Fibroblast of skin of right biceps (primary cell): ENCODE measurements at places on chromosomes 6 and 20.

DNA sequence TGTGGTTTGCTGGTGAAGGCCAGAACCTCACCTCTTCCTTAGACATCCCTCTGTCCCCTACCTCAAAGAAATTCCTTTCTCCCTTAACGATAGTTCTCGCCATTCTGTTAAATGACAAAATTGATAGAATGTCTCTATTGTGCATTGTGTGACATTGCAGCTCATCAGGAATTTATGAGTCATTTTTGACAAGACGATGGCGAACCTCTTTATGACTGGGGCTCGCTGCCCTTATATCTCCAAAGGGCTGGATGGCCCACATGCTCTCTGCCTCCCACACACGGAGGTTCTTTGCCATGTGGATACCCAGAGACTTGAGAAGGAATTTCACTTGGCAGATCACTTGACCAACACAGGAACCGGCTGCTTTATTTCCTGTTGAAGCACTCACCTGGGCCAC is 66.8 kb upstream of the RPS6KA2 start:
- no peak for DNase-seq

DNA sequence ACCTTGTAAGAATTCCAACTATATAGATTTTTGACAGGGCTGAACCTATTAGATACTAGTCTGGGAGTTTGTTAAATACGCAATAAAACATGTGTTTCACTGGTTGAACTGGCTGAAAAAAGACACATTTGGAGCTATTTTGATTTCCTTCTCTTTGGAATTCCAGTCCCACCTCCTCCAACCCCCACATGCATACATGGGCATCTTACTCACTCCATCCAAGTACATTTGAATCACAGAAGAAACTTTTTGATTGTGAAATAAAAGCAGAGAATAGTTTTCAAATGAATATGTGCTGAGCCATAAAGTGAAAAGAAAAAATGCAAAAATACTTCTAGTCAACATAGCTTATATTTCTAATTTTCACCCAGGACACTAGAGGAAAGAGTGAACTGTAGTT is 33.9 kb upstream of the STXBP5 start:
- peak; percentile 97 for DNase-seq

DNA sequence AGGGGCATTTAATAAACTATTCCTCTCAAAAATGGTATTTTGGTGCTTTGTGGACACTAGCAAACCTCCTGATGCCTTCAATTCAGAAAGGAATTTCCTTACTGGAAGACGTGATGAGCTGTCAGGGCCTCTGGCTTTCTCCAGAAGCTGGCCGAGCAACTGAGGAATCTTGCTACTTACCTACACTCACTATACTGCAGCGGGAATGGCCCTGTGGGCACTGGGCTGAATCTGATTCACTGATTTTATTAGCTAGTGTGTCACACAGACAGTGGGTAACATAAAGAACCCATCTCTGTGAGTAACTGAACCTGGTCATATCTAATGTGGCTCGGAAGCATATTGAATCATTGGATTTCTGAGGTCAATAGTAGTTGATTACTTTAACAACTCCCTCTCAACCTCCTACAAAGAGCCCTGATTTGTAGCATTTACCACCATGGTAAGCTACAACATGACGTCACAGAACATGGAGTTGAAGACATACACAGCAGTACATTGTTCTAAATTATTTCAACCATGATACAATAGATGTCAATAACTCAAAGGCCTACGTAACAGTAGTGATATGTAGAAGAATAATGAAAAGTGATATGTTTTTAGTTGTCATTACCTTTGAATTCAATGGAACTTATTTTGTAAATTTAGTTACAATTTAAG is 232.1 kb downstream of the SYNE1 start:
- no peak for DNase-seq

- DNase-seq = peak; percentile 74
Observed at GRCh38 chr6:82040405-82041221, 206.9 kb downstream of the IBTK start.

DNA sequence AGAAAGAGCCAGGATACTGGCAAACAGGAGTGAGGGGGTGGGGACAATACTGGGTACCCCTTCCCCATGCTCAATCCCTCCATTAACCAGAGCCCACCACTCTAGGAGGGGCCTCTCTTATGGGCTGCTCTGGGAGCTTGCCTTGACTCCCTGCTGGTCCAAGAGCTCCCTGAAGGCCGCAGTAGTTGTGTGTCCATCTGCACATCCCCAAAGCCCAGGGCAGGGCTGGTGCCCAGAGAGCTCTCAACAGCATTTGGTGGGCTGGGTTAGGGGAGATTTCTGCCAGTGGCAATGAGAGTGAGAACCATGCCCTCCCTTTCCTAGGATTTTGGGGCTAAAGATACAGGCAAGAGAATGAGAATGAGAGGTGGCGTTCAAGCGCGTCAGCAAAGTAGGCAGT is 230.6 kb upstream of the PMEPA1 start:
- DNase-seq = no peak

DNA sequence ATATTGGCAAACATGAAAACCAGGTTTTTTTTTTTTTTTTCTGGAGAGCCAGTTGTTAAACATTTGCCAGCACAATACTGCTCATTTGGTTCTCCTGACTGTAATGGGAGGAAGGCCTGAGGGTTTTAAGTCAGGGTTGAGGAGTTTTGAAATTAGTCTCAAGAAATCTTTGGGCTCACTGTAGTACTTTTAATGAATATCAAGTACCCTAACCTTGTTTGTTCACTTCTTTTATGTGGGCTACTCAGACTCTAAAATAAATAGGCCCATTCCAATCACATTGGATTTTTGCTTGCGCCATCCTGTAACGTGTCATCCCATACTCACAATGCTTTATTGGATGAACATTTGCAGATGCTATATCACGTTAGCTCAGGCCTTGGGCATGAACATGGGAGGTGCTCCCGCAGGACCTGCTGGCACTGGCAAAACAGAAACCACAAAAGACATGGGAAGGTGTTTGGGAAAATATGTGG is 146.9 kb downstream of the DNAH8 start:
- no peak for DNase-seq

- DNase-seq = no peak
Observed at GRCh38 chr6:134046054-134046453, 6.4 kb downstream of the SLC2A12 start.

DNA sequence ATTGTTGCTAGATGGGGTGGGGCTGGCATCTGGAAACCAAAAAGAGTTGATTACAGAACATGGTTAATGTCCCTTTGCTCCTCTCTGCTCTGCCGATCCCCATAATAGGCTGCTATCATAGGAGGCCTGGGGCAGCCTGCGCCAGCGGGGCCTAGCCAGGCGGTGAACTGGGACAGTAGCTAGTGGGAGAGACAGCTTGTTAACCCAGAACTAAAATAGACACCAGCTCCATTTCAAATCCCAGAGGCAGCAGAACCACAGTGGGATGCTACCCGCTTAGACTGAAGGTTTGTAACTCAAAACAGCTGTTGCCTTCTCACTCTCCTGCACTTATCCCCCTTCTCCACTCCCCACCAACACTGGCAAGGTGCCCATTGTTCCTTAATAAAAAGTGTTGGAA is 98.5 kb downstream of the SSR1 start:
- no peak for DNase-seq

GRCh38 chr20:47124181-47124717 is 229.6 kb downstream of the EYA2 start:
- no peak for DNase-seq

DNA sequence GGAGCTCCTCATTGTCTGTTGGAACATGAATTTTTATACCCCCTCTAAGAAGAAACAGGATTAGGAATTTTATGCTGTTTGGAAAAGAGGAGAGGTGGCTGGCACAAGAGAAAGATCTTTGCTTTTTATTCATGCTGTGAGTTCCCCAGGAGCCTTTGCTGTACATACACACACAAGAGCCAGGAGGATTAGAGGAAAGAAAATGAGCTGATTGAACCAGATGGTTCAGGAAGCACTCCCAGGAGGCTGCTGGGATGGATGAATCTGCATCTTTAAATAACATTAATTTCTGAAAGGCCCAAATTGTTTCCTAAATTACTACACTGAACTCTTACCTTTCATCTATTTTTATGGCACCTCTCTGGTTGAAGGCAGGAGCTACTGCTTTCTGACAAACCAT is 20.1 kb upstream of the TCP11 start:
- DNase-seq = no peak

DNA sequence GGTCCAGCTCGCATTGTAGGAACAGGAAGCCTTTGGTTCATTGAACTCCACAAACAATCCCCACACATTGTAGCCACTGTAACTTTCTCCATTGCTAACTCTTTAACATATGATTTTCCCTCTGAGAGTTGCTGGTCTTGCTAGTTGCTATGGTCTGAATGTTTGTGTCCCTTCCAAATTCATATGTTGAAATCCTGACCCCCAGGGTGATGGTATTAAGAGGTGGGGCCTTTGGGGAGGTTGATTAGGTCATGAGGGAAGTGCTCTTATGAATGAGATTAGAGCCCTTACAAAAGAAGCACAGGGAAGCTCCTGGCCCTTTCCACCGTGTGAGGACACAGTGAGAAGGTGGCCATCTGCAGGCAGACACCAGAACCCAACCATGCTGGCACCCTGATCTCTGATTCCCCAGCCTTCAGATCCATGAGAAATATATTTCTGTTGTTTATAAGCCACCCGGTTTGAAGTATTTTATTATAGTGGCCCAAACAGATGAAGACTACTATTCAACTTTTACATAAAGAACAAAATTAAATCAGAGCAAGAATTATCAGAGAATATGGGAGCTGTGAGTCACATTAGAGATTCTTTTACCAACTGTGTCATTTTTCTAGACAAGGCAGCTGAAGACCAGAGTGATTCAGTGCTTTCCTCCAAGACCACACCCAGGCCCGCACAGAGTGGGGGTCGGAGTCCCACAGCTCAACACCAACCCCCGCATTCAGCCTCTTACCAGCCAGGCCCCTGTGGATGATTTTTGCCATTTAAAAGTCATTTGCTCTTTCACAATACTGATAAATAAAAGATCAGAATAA is 143.0 kb downstream of the SAMD5 start:
- DNase-seq = peak; percentile 42

GRCh38 chr6:161748535-161749416 is 474.9 kb upstream of the AGPAT4 start:
- DNase-seq = peak; percentile 43

DNA sequence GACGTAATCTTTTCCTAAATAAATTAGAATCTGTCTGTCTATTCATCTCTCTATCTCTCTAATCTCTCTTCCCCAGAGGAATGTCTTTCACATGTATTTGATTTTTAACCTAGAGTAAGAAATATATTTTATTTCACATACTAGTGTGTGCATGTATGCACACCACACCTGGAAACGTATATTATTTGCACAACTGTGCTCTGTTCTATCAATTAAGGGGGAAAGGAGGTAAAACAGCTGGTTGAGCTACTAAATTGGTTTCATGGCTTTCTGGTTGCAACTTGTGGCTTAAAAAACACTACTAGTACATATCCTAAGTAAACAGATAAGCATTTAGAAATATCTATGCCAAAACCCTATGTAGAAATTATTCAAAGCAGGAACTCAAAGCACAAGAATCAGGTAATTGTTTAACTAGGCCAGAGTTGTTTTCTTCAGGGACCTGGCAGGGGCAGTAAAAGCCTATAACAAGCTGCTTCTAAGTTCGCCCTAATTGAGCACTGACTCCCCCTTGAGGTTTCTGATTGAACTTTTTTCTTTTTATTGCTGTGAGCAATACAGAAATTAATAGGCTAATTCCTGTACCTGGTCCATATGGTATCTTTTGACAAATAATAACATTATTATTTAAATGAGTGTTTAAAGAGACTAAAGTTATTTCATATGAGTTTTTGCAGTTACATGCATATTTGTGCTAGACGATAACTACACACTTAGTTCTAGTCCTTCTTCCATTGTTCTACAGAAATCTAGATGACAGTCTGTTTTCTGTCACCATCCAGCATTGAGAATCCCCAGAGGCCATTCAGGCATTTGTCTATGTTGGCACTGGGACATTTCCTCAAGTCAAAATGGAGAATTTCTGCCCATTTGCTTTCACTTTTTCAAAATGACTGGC is 88.6 kb downstream of the MCHR2 start:
- peak; percentile 62 for DNase-seq

- no peak for DNase-seq
Observed at GRCh38 chr6:148269386-148269785, 73.3 kb upstream of the SASH1 start.

- no peak for DNase-seq
Observed at GRCh38 chr6:132257561-132257960, 143.7 kb downstream of the MOXD1 start.

DNA sequence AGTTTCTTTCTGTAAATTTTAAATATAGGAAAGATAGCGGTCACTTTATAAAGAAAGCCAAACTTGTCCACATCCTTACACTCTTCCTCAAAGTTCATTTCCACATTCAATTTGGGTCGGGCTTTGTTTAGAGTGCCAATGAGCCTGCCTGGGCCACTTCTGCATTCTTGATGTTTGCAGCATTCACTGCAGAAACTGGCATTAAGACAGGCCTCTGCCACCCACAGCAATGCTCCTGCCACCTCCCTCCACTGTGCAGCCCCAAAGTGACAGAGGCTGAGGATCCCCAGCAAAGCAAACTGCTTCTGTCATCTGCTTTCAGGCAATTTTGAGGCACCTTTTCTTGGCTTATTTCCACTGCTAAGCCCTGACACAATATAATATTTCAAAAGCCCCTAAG is 61.2 kb downstream of the TNFAIP3 start:
- DNase-seq = no peak

- DNase-seq = no peak
Observed at GRCh38 chr6:166691746-166692145, 64.7 kb upstream of the RPS6KA2 start.
